ENCODE measurements at places on chromosomes 1 and 21.
A peak's percentile ranks its signal among the peaks of the same experiment; 100 is the strongest.

GRCh38 chr1:20216574-20216973, 30.3 kb upstream of the PLA2G2C start:
- no peak for DNase-seq

DNA sequence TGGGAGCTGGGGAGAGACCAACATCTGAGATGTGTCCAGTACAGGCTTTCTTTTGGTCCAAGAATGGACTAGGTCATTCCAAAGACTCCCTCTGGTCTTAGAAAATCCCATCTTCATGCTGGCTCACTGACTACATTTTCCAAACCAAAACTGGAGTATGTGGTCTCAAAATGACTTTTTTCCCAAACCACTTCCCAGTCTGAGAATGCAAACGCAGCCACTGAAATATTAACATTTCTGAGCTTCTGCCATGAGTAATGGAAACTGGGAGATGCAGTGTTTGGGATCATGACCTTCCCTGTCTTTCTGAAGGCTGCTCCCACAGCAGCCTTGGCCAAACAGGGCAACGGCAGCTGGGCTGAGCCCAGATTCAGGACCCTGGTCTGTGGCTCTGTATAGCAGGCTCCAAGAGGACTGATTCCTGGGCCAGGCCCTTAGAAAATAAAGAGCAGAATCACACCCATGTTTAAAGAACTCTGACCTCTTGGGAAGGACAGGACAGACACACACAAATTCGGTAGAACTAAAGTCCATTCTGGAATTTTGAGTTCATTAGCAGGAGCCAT, 62.1 kb upstream of the CNTN2 start:
- no peak for DNase-seq

- DNase-seq: peak; percentile 43
Measured at GRCh38 chr1:148362626-148363438, 120.3 kb downstream of the PPIAL4G start.

GRCh38 chr1:92486251-92487077, at the start of gene GFI1:
Gene GFI1 (minus strand): TSS chr1:92486925. CDS start chr1:92483487, 3,438 bp downstream.
- DNase-seq: peak; percentile 47

DNA sequence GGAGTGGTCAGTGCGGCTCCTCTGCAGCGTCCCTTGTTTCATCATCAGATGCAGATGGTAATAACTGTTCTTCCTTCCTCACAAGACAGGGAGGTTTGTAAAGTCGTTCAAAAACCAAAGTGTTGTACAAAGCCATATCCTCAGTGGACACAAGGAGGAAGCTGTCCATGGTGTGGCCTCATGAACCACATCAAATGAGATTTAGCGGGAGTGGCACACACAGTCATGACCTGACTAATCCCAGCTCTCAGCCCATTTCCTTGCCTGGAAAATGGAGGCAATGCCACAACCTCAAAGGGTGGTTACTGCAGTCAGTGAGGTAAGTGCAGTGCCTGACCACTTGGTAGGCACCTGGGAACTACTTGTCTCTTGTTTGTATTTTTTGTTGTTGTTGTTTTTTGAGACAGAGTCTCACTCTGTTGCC, 13.4 kb downstream of the ENTREP3 start:
- DNase-seq: no peak

- no peak for DNase-seq
Measured at GRCh38 chr1:178500936-178501554, 4.3 kb upstream of the CLEC20A start.

- DNase-seq: no peak
Measured at GRCh38 chr1:8739377-8739776, 78.1 kb downstream of the RERE start.

- DNase-seq: no peak
Measured at GRCh38 chr1:203361945-203362719, 11.2 kb upstream of the FMOD start.

GRCh38 chr1:152020849-152021248, 16.0 kb downstream of the S100A11 start:
- DNase-seq: no peak
